ENCODE measurements at places on chromosomes 1 and 21.

- peak; percentile 44 for DNase-seq
These were observed 66.1 kb downstream of the NID1 start for GRCh38 chr1:235998812-235999211.

DNA sequence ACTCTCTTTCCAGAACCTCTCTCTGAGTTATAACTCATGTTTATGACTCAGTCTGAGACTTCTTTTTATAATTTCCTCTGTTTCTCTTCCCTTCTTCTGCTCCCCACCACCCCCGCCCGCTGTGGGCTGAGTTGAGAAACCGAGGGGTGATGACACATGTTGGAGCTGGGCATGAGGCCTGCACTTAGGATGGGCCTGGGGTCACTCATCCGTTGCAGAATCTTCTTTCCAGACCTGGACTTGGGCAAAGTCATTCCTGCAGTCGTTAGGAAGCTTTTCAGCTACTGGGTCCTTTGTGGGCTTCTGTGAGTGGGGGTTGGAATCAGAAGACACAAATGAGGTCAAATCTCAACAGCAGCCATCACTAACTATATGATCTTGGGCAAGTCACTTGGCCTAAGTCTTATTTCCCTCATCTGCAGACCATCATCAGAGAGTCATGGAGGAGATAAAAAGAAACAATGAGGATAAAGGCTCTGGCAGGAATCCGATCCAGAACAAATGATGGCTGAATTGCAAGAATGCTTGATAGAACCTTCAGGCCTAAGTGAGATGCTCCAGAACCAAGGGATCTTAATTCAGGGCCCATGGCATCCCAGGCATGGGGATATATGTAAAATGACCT is 53.4 kb downstream of the RPS6KA1 start:
- no peak for DNase-seq

DNA sequence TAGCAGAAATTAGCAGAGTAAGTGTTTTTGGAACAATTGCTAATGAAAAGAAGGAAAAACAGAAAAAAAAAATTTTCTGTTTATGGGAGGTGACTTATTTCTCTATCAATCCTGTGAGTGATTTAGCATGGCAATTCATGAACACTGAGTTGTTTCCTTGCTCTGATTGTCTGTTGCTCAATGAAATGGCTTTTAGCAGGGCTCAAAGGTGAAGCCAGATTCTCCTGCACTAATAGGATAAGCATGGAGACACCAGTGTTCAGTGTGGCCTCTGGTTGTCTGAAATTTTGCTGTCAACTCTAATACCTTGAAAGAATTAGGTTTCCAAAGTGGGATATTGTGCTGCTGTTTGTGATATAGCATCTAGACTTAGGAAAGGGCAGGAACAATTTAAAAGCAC is 15.8 kb downstream of the TRIM45 start:
- DNase-seq, result no peak

DNA sequence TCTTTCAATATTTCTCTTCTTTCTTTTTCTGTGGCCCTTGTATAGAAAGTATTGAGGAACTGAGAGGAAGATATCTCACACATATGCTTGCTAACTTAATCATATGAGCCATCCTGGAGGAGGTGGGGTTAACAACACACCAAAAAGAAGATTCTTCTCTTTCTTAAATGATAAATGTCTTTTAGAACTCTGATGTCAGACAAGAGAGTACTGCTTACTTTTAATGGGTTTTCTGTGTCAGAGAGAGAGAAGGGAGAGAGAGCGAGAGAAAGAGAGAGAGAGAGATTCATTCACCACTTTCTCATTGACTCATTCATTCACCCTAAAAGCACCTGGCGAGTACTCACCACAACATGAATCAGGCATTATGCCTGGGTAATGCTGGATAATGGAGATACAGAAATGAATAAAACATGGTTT is 250.3 kb upstream of the SGIP1 start:
- no peak for DNase-seq

- DNase-seq, result no peak
These were observed 7.9 kb downstream of the MYBPHL start for GRCh38 chr1:109298666-109299557.

DNA sequence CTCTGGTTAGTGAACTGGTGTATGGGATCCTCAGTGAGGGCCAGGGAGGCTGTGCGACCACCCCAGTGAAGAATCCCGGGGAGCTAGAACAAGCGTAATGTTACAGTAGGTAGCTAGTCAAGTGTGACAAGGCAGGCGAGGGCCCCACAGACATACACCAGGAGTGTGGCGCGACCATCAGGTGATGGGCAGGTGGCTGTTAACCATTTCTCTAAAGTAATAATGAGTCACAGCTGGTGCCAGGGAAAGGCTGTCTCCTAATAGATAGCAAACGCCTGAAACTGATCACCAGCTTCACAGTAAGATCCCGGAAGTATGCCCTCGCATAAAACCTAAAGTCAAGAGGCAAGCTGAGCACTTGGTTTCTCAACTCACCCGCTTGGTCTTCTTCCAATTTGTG is 40.5 kb upstream of the TARBP1 start:
- DNase-seq, result no peak

DNA sequence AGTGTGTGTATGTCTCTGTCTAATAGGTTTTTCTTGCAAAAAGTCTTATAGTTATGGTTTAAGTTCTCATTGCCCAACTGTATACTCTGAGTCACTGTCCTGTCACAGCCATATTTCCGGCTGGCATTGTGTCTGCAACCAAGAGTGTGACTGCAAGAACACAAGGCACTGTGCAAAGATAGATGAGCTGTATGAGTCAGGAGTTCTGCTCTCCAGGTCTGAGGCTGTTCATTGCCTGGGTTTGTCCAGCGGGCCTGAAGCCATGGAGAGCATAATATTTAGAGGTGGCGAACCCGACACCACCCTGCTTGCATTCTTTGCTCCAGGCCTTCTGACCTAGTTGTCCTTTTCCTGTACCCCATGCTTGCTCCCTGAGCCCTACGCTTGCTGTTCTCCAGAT is 50.9 kb upstream of the CNIH3 start:
- no peak for DNase-seq

DNA sequence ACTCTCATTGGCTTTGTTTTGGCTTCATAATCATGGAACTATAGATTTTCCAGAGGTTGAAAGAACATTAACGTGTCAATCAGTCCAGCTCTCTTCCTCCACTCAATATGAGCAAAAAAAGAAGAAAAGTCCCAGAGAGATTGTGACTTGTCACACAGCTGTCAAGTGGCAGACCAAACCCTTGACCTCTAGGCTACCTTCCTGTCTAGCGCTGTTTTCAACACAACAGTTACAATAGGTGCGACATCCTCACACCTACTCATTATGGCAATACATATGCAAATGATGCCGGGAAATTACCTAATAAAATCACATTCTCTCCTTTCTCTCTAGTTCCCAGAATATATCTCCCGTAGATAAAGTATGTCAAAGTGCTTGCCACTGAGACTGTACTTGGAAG is 1.1 kb downstream of the WARS2 start:
- DNase-seq, result peak; percentile 13

DNA sequence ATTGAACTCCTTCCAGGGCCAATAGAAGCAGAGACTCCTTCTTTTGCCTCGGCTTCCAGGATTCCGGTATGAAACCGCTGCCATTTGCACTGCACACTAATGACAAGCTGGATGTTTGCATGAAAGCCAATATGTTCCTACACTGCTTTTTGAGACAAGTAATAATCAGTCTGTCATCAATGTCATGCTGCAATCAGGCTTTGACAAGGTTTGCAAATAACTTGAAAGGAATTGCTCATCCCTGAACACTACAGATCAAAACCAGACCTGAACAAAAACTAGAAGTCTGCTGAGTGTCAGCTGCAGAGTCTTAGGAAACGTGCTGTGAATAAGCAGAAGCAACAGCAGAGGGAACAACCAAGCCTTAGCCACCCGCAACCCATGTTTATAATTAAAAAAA is 720.7 kb upstream of the CXADR start:
- no peak for DNase-seq

DNA sequence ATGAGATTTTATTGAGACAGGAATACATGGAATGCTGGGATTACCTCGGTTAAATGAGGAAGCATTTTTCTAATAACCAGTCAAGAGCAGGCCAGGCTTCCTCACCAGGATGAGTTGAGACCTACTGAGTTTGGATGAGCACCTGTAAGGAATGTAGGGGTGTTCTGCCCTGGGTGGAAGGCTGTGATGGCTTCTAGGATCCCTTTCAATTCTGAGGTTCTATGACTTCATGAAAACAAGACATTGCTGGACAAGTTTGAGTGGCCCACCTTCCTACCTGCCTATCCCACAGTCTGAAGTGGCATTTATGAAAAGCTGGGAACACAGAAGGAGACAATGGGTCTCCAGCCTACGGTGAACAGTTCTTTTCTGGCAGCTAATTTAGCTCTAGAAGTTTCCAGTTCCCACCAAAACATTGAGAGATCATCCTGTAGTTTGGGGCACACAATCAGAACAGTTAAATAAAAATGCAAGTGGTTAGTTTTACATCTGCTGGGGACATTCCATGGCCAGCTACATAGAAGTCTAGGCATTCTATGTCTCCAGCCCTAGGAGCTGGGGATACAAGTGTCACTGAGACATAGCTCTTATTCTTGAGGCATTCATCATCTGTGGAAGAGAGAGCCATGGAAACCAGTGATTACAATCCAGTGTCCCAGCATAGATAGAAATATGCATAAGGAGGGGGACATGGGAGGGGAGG is 51.3 kb upstream of the TSPAN2 start:
- no peak for DNase-seq

DNA sequence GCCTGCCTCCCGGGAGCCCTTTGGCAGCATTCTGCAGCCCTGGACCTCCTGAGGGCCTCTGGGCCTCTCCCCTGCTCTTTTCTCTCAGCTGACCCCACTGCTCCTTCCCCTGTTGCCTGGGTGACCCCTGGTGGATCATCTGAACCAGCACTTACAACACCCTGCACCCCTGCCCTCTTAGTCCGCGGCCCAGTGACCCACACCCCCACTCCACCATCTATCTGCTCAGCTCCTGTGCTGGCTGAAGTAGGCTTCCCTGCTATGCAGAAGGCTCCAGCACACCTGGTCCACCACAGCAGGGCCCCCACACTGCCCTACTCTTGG is 74.0 kb downstream of the DMRTA2 start:
- no peak for DNase-seq

- DNase-seq, result no peak
These were observed 60.4 kb downstream of the RAP1GAP start for GRCh38 chr1:21608798-21609197.

DNA sequence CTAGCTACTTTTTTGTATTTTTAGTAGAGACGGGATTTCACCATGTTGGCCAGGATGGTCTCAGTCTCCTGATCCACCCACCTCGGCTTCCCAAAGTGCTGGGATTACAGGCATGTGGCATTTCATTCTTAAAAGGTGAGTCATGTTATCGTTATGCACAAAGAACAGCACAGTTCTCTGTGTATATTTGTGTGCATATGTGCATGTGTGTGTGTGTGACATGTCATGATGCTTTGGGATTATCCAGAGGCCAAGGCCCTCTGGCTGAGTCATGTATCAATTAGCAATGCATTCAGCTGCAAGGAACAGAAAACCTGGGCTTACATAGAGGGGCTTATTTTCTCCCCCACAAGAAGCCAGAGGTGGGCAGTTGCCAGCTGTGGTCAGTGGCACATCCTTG is 301.7 kb upstream of the KAZN start:
- no peak for DNase-seq

DNA sequence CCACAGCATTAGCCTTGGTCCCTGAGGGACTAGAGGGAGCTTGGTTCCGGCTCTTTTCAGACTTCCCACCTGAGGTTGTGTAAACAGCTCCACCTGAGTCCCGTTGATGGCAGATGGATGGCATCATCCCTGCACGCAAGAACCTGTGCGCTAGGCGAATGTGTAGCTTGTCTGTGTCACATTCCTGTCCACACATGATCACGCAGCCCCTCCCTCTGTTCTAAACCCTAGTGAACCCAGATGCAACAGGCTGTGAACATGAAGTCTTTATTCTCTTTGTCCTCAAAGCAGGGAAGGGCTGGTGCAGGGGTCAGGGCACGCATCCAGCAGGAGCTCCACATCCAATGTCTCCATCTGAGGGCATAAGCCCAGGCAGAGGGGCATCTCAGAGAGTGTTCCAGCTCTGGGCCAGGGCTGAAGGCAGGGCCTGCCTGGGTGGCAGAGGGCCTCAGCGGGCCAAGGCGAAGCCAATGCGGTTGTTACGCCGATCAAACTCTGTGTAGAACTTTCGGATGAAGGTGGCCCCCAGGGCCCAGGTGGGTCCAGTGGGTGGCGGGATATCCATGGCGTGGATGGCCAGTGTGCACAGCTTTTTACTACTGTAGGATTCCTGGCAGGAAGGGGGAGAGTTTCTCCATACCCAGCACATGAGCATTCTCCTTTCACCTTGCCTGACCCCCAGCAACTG is 2.9 kb upstream of the ETNK2 start:
- no peak for DNase-seq

DNA sequence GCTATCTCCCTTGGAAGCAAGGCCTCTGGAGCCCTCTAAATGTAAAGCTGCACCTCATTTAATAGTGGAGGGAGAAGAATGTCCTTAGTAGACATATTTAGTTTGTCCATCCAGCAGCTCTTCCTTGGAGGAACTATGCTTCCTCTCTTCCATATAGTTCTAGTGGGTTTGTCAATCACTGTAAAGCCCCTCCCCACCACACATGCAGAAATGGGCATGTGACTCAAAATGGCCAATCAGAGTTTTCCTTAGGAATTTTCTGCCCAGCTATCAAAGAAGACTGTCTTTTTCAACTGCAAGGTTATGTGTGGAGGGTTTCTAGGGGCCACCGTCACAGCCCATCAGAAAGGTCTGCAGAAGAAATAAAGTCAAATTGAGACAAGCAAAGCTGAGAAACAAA is 175.5 kb downstream of the MIS18A start:
- no peak for DNase-seq

DNA sequence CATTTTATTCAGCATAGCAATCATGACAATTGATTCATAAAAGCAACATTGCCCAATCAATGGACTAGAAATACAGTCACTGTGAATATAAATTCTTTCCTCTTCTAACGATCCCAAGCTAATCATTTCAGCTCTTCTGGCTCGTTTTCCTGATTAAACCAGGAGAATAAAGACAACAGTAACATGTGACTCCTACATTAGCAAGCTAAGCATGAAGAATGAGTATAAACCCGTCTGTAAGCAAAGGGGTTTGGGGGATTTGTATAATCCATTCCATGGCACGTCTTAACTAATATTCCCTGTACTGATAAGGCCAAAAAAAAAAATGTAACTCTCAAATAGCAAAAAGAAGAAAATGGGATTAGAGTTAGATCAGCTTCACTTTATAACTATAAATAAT is 21.6 kb downstream of the IRF2BP2 start:
- no peak for DNase-seq

- no peak for DNase-seq
These were observed 151.7 kb upstream of the NEGR1 start for GRCh38 chr1:72434070-72434469.

GRCh38 chr21:37940691-37941090 is 24.4 kb upstream of the KCNJ6 start:
- no peak for DNase-seq
